ENCODE measurements at places on chromosomes 12 and 14. TPM values are rescaled to one million over a fixed set of nuclear protein-coding genes. Genes with fewer than 3 reads are reported as not detected.

DNA sequence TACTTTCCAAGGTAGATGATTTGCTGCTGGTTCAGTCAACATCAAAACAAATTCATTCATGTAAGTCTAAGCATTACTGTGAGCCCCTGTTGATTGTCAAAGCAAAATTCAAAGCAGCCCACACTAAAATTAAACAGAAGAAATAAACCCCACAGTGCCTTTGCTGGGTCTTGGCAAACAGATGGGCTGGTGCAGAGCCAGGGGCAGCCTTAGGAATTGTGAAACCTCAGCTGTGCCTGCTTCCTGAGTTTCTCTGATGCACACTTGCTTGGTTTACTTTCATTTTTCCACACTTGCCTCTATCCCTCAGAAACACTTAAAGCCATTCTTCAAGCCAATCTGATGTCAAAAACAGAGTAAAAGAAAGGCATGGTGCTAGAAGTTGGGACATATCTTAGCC, 6.6 kb upstream of the PLEKHG7 start:
- no peak for DNase-seq

- DNase-seq, result no peak
These were observed 514.1 kb downstream of the ETNK1 start for GRCh38 chr12:23139026-23139425.

DNA sequence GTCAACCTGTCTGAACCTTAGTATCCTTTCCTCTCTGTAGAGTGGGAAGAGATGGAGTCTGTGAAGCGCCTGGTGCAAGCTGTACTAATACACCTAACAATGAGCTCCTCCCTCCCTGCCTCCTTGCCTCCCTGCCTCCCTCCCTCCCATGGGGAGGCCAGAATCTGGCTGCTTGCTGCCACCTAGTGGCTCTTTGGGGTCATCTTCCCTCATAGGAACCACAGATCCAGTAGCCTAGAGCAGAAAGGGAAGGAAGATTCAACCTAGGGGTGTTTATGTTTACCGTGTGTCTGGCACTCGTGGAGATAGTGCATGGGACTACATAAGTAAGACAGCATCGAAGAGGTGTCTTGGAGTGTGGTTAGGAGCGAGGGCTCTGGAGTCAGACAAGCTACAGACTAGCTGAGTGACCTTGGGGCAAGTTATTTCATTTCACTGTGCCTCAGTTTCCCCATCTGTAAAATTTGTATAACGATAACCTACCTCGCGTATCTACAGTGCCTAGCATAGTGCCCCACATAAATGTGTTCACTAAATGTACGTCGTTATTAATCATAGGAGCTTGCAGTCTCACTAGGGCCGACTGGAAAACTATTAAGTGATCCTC, 35.5 kb upstream of the TSPAN9 start:
- DNase-seq, result no peak

- no peak for DNase-seq
These were observed at the start of gene STAB2 for GRCh38 chr12:103586791-103587370. TSS of gene STAB2 (plus strand) at chr12:103587273. CDS start at chr12:103587477, 204 bp downstream.

GRCh38 chr12:97482143-97482693, 19.6 kb downstream of the RMST start:
- DNase-seq, result no peak

DNA sequence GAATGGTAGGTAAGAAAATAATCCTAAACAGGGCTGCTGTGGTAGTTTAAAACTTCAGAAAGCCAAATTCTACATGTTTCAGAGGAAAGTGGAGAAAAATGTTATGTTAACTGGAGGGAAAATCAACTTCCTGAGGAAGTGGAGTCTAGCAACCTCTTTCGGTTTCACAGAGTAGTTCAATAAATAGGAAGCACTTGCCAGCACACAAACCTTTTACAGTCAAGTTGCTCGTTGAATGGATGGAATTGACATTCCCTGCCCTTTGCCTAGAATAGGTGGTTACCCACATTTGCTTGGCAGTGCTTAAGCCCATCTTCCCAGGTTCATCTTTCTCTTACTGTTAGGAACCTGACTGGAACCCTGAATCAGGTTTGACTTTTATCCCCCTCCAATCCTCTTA, 15.9 kb downstream of the ANKRD13A start:
- no peak for DNase-seq

DNA sequence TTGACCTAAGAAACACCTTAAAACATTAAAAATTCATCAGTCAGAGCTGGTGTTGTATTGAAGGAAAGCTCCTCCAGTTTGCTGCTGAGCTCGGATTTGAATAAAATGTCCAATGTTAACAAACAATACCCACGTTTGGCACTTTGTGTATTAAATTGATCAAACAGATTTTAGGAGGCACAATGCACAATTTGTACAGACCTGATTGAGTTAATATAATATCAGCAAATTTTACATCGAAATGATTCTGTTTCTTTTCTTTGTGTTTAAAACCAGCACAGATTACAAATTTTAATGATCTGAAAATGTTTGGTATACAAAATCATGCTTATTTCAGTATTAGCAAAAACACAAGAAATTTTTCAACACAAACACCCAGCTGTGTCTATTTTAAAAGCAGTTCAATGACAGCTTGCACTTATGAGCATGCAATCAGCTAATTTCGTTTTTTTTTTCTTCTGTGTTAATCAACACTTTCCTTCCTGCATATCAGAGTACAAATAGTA, 2.8 kb upstream of the FOXG1 start:
- DNase-seq, result no peak

DNA sequence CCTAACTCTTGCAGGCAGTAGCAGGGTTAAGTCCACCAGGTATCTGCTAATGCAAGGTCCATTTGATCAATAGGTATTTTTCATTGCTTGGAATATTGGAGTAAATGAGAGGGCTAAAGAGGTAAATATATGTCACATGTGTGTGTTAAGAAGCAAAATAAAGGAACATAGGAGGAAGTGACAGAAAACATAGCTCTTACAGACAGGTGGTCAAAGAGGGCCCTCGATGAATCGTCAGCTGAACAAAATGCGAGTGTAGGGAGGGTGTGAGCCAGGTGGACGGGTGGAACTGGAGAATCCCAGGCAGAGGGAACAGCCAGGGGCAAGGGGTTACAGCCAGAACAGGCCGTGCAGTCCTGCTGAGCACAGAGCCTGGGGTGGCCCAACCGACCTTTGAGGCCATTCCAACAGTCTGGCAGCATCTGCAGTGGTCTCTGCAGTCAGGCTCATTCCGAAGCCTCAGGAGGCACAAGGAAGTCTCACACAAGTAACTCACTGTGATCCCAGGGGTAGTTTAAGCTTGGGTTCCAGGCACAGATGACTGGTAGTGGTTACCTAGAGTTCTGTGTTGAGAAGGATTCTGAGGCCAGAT, 43.2 kb downstream of the CCDC88C start:
- no peak for DNase-seq

DNA sequence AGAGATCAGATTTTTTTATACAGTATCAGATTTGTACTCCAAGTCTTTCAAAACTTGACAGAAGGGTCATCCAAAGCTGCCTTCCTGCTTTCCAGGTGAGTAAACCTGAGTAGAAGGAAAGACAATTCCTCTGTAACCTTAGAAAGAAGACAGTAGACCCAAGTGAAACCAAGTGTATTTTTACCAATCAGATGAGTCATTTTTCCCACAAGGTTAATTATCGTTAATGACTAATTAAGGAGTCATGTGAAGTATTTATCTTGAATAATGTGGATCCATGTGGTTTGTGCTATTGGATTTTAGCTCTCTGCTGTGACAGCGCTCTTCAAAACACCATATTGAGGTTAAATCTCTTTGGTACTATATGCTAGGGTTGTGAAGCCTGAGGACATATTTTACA, 74.0 kb upstream of the PELI2 start:
- no peak for DNase-seq

GRCh38 chr12:27162229-27162537, 79.8 kb upstream of the C12orf71 start:
- no peak for DNase-seq

DNA sequence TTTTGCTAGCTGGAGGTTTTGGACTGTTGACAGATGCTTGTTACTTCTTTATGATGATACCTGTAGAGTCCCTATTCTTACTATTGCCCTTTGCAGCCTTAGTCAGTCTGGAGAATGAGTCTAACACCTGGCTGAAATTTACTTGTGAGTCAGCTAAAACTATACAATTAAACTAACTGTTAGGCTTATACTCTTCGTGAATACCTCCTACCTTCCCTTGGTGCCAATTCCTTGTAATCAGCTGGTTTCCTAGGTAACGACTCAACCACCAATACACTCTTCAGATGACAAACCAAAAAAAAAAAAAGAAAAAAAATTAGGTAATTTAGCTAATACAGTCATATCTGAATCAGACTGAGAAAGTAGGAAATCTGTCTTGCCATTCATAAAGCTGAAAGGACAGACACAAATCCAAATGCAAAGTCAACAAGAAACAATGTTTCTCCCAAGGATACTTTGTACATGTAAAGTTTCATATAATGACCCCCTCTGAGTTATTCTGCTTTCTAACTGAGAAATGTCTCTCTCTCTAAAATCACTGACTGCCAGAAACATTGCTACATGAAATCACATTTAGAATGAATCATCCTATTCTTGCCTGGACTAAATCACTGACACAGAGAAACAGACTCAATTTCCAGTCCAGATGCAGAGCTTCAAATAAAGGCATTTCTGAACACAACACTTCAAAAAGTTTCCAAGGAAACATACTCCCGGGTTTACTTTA, 56.5 kb upstream of the CDKL1 start:
- DNase-seq, result no peak

DNA sequence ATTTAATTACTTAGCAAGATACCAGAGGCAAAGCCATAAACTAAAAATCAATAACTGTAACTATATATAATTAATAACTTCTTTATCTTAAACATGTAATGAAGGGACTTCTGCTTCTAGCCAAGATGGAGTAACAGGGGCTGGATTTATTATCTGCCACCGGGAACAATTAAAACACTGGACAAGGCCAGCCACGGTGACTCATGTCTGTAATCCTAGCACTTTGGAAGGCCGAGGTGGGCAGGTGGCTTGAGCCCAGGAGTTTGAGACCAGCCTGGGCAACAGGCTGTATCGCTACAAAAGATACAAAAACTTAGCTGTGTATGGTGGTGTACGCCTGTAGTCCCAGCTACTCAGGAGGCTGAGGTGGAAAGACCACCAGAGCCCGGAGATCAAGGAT, 113.6 kb downstream of the TAOK3 start:
- DNase-seq, result no peak

GRCh38 chr12:123075087-123075645, 75.7 kb downstream of the PITPNM2 start:
- DNase-seq, result no peak

DNA sequence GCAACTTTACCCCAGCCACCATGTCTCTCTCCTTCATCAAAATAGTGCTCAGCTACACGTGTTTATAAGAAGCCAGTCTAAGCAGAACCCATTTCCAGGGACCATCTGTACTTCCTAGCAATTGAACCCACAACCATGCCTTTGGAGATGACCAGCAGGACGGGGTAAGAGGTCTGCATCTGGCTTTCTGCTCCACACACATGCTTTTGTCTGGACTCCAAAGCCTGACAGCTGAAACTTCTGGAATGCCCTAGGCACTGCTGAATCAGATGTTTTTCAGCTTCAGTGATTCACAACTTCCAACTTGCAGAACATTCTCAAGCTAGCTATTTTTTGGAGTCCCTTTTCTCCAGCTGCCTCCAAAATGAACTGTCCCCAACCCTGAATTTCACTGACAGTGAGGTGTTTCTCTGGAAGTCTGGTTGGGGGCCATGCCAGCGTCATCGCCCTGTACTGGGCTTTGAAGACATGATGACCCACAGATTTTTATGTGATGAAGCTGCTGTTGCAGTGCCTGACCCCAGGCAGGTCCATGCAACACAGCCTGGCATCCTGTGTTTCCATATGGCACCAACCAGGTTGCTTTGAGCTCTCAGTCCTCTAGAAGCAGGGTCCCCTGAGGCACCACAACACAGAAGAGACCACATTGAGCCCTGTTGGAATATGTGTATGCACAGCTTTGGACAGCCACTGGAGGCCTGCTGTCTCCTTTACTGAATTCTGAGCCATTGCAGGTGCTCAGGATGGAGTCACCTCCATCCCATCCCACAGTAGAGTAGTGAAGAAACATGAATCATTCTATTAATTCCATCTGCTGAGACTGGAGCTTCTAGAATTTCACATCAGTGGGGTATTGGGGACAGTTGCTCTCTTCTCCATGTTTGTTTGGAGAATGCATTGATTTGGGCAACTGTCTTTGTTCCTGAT, 80.2 kb downstream of the NUAK1 start:
- DNase-seq, result no peak

DNA sequence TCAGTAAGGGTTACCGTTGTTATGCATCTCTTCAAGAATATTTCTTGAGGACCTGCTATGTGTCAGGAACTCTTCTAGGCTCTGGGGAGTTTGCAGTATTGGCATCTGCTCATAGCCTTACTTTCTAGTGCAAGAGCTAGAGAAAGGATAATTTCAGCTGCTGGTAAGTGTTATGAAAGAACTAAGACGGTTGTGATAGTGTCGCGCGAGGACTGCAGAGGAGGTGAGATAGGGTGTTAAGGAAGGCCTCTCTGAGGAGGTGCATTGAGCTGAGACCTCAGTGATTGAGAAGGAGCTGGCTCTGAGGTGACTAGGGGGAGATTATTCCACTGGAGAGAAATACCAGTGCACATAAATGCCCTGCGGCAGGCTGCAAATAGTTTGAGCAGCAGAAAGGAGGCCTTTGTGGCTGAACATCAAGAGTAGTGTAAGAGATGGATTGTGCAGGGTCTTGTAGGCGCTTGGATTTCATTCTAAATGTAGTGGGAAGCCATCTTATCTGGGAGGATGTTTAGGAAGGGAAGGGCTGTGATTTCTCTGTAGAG, 824 bp downstream of the DDX55 start:
- no peak for DNase-seq

GRCh38 chr14:63656194-63656593, 14.5 kb upstream of the WDR89 start:
- no peak for DNase-seq

DNA sequence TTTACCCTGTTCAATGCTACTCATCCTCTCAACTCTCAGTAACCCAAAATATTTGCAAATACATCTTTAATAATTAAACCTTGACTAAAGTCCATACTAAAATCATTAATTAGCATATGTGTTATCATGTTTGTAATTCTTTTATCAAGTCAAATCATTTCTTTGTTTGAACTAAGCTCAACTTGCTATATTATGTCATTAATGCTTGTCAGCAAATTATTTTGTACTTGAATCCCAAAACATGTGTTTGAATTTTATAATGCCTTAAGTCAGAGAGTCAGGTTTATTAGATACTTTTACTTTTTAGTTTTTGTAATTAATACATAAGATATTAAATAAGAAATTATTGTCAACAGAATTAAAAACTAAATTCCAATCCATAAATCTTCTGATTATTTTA, 16.5 kb downstream of the ABCD2 start:
- no peak for DNase-seq

- no peak for DNase-seq
These were observed 52.0 kb upstream of the CRY1 start for GRCh38 chr12:107145397-107145796.

- DNase-seq, result no peak
These were observed 45.5 kb upstream of the OVCH1 start for GRCh38 chr12:29543036-29543435.

Gene STON2
- 0.45 TPM for total RNA-seq

Gene KLRD1
- total RNA-seq, result 0.27 TPM

Gene HHIPL1
- 0.16 TPM for total RNA-seq

Gene ZNF385A
- 1.2 TPM for total RNA-seq

Gene GPRC5D
- total RNA-seq, result not detected
